Stimulated activated CD4-positive, alpha-beta T cell treated with anti-CD3 and anti-CD28 coated beads, Interleukin-15, amount 100 ng/mL, for 24 hours (primary cell): ENCODE measurements at places on chromosomes 12 and 14.
A peak's percentile ranks its signal among the peaks of the same experiment; 100 is the strongest.

DNA sequence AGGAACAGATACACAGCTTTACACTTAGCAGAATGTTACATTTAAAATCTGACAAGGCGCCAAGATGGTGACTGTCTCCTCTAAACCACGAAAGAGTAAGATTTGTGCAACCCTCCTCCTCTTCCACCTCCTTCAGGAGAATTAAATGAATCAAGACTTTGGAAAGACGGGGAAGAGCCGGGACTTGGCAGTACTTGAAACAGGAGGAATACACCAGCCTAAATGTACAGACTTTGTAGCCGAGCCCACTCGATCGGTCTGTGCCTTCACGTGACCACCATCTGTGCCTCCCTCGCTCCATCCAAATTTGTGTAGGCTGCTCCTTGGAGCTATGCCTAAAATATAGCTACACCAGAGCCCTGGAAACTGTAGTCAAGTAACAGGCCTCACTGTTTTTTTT is 38.3 kb downstream of the SSPN start:
- no peak for DNase-seq

DNA sequence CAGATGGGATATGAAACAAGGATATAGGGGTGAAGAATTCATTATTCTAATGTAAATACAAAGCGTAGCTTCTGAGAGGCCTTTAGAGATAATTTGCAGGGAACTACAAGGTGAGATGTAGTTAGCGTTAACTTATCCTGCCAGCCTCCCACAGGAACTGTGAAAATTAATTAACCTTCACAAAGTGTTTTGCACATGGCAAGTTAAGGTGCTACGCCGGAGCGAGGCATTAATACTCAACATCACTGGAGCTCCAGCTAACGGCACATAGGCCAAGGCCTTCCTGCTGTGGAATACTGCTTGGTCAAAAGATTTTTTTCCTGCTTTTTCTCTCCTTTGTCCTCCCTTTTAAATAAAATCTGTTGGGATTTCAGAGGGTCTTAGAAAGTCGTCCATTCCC is 86.5 kb downstream of the CRACR2A start:
- no peak for DNase-seq

DNA sequence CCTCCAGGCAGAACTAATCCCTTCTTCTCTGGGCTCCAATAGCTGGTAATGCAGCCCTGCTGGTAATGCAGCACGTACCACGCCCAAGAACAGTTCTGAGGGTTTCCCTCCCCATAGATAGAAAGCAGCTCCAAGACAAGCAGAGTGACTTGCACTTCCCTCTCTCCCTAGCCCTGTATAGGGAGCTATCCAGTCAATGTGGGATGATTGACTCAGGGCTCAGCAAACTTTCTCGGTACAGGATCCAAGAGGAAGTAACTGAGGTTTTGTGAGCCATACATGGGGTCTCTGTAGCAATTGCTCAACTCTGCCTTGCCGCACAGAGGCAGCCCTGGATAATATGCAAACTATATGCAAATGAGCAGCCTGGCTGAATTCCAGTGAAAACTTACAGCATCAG is 15.5 kb upstream of the FKBP4 start:
- DNase-seq = no peak

DNA sequence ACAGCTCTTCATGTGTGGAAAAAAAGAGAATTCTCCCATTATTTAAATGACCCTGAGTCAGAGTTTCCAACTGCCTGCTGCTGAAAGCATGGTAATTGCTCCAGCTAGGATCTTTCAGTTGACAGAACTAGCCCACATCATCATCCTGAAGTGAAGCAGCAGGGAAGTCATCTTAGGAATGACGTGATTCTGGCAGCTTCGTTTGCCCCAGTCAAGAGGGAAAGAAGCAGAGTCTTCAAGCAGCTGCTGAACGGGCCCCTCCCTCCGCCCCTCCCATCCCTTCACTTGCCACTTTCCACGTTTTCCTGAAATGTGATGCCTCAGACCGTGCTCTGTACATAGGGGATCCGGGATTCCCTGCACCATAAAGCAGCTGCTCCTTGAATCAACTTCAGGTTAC is 455.0 kb upstream of the TMEM132C start:
- DNase-seq = no peak

GRCh38 chr12:4225571-4225970 is 48.0 kb upstream of the CCND2 start:
- DNase-seq = no peak

DNA sequence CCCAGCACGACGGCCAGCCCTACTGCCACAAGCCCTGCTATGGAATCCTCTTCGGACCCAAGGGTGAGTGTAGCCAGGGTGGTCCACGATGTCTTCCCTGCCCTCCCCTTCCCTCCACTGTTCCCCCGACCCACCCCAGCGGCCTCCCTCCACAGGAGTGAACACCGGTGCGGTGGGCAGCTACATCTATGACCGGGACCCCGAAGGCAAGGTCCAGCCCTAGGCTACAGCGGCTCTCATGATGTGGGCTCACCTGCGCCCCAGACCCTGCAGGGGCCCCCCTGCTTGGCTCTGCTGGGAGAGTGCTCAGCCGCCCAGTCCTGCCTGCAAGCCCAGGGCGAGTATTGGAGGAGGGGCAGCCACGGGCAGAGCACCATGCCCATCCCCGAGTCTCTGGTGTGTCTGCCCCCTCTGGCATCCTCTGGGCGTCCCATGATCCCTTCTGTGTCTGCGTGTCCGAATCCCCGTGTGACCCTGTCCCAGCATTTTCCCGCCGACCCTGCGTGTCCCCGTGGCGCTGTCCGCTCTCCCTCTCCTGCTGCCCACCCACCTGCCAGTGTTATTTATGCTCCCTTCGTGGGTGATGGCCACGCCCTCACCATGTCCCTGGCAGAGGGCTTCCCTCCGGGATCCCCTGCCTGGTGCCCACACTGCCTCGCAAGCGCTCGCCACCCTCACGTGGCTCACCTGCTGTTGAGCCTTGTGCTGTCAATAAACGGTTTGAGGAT is 5.0 kb downstream of the CRIP2 start:
- no peak for DNase-seq

DNA sequence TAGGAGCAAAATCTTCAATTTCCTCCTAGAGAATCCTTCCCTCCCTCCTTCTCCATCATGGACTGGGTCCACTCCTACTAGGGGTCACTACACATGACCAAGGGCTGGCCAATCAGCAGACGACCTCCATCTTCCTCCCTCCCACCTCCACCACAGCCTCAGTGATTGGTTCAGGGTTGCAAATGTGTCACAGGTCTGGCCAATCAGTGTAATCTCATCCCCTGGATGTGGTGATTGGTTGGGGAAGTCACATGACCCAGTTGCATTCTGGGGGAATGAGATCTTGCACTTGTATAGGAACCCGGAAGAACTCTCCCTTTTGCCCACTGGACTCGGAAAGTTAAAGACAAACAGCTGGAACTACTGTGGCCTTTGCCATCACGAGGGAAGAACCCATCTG is 169.2 kb downstream of the PIWIL1 start:
- DNase-seq = no peak

- no peak for DNase-seq
Observed at GRCh38 chr14:91341751-91342154, 75.9 kb downstream of the CCDC88C start.

GRCh38 chr12:132827763-132828703 is 636 bp downstream of the GOLGA3 start:
- peak; percentile 30 for DNase-seq

DNA sequence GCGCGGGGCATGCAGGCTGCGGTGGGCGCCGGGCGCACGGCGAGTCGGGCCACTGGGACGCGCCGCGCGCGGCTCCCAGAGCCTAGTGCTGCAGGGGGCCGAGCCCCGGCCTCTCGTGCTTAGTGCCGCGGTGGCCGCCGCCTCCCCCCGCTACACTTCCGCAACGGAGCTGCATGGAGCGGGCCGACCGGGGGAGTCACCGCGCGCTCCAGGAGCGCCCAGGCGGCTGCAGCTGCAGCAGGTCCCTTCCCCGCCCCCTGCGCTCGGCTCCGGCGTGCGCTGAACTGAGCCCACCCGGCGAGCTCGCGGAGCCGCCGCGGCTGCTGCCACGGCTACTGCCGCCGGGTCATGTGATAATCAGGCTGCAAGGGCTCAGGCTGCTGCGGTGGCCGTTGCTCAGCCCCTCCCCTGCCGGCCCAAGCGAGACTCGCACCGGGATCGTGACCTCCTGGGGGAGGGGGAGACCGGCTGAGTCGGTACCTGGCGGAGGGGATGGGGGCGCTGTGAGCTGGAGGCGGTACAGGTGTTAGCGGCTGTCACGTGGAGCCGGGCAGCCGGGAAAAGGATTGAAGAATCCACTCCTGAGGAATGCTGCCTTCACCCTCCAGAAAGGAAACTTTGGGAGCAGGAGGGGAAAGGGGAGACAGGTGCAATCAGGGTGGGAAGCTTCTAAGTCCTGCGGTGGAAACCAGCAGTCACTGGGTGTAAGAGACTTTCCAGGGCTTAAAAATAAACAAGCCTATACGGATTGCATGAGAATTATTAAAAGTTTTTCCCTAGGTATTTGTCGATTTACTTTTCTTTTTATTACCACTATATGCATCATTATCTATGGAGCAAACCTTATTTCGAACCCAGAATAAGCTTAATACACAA is at the start of gene PPM1H:
Gene PPM1H, minus strand, starts transcription at position 352 of the 876 bp plus-strand sequence. CDS start 414 bp downstream, outside the sequence.
- DNase-seq = peak; percentile 57

DNA sequence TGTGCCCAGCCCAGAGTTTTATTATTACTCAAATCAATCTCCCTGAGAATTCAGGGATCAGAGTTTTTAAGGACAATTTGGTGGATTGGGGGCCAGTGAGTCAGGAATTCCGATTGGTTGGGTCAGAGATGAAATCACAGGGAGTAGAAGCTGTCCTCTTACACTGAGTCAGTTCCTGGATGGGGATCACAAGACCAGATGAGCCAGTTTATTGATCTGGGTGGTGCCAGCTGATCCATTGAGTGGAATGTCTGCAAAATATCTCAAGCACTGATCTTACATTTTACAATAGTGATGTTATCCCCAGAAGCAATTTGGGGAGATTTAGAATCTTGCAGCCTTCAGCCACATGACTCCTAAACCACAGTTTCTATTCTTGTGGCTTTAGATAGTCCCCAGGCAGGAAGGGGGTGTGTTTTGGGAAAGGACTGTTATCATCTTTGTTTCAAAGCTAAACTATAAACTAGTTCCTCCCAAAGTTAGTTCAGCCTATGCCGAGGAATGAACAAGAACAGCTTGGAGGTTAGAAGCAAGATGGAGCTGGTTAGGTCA is 89.1 kb upstream of the CNOT2 start:
- DNase-seq = no peak

DNA sequence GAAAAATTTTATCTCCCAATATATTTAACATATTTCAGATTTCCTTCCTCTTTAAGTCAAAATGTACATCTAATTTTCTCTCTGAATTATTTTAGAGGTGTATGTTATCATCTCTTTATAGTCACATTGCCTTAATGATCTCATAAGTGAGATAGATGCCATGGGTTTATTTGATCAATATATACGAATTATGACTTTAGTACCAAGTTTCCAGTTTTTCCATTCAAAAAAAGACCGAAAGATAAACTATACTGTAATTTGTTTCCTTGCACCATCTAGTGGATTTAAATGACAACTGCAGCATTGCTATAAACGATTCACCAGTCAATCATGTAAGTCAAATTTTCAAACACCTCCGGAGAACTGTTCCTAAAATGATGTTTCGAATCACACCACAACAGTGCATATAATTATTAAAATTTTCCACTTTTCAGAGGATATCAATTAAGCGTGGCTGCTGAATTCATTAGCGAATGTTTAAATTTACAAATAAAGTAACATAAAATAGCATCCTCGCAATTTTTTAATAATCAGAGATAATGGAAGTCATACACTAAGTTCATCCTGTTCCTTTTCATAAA is 419 bp upstream of the ATXN7L3B start:
- DNase-seq = no peak

DNA sequence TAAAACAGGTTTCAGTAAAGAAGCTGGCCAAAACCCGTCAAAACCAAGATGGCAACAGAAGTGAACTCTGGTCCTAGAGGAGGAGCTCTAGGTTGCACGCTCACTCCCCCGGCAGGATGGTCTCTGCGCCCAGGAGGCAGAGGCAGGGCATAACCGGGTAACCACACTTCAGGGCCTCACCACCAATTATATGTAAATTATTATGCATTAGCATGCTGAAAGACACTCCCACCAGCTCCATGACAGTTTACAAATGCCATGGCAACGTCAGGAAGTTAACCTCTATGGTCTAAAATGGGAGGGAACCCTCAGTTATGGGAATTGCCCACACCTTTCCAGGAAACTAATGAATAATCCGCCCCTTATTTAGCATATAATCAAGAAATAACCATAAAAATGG is 20.1 kb upstream of the SLC6A12 start:
- DNase-seq = no peak

GRCh38 chr14:103763730-103764488 is 48.3 kb downstream of the ZFYVE21 start:
- no peak for DNase-seq
